WTC11 (cell line): ENCODE measurements at places on chromosomes 3 and 15.

DNA sequence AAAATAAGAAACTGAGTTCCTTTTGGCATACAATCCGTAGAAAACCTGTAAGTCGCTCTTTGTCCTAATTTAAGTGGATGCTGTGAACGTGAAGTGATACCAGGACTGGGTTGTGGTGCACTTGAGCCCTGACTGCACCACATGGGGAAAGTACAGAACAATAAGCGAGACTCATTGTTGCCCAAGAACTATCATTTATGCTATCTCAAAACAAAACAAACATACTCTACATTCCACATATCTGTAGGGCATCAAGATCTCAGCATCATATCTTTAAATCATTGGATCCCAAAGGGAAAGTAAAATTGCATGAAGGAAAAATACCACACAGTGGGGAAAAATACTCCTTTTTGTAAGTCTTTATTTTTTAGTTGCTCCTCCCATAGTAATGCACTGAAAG lies 580.3 kb downstream of the MECOM start:
- no peak for DNase-seq

GRCh38 chr3:114417265-114417664 lies 123.4 kb downstream of the TIGIT start:
- DNase-seq: no peak

DNA sequence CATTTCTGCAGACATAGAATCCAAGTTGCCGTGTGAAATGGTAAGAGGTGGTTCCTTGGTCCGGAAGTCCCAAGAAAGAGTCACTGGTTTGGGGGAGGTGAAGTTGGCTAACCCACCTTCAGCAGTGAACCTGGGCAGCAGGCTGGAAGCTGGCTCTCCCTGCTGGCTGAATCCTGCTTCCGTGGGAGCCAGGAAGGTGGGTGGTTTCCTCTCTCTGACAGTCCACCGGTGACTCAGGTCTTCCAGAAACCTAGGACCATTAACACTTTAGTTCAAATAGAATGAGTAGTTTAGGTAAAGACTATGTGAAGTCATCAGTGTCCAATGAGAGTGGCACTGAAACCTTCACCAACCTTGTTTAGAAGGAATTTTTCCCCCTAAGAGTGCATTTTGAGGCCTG lies 87.4 kb upstream of the CACNA2D3 start:
- no peak for DNase-seq

GRCh38 chr15:87753539-87753938 lies 503.0 kb downstream of the NTRK3 start:
- peak; percentile 15 for DNase-seq

DNA sequence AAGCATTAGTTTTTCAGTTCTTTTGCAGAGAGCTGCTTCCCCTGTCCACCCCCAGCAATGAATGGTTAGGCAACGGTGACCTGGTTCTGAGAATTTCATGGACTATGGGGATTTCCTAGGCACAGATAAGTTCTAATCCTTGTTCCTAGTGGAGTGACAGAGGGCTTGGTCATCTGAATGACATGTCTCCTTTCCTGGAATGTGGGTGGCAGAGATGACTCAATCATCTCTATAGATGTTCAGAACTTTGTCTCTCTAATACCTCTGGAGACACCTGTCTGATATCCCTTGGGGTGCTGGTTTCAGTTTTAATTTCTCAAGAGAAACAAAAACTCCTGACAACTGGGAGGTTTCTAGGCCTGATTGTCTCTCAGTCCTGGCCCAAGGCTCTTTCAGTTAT lies 10.4 kb downstream of the PLA2G4E start:
- no peak for DNase-seq

- peak; percentile 20 for DNase-seq
Measured at GRCh38 chr3:16658004-16658924, 53.0 kb upstream of the DAZL start.

DNA sequence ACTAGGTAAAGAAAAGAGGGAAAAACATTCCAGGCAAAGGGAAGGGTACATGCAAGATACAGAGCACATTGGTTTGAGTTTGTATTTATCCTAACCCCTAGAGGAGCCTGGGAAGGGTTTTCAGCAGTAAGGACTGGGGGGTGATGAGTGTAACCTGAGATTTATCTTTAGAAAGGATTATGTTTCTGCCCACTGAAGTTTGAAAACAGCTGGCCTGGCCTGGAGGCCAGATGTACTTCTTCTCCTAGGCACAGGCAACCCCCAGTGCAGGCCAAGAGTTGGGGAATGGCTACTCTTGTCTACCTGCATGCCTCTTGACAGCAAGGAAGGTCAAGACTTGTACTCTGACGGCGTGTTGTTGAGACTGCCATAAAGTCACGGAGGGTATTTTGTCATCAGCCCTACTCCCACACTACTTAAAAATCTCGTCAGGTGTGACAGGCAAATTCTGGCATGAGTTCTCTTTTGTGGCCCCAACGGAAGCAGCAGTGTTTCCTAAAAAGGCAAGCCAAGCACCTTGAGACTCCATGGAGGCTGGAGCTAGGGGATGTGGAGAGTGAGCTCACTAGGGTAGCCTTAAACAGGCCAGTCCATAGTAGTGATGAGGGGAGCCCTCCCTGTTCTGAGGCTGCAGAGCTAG lies 241.5 kb upstream of the WNT5A start:
- no peak for DNase-seq

GRCh38 chr15:60614028-60614427 lies 135.1 kb upstream of the ICE2 start:
- no peak for DNase-seq

DNA sequence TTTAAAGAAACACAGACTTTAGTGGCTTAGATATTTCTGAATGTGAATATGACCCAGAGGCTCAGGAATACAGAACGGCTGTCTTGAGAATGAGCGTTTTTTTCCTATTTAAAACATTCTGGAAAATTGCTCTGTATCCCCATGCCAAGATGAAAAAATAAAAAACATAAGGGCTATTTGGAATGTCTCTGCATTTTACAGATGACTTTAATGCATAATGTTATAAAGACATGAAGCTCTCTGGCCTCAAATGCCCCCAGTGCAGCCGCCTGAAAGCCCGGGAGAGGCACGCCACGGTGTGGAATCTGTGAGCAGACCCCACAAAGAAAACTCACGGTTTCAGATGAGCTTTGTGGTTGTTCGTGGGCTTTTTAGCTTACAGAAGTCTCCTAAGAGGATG lies 322.5 kb upstream of the ICE2 start:
- no peak for DNase-seq

DNA sequence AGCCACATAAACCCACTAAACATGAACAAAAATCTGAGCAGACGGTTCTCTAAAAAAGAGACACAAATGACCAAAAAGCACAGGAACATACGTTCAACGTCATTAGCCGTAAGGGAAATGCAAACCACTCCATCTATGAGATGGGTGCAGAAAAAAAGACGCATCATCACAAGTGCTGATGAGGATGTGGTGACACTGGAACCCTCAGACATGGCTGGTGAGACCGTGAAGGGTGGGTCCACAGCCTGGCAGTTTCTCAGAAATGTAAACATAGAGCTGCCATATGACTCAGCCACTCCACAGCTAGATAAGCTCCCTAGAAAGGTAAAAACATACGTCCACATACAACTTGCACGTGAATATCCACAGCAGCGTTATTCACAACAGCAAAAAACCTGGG lies 23.3 kb downstream of the PCSK6 start:
- DNase-seq: no peak

DNA sequence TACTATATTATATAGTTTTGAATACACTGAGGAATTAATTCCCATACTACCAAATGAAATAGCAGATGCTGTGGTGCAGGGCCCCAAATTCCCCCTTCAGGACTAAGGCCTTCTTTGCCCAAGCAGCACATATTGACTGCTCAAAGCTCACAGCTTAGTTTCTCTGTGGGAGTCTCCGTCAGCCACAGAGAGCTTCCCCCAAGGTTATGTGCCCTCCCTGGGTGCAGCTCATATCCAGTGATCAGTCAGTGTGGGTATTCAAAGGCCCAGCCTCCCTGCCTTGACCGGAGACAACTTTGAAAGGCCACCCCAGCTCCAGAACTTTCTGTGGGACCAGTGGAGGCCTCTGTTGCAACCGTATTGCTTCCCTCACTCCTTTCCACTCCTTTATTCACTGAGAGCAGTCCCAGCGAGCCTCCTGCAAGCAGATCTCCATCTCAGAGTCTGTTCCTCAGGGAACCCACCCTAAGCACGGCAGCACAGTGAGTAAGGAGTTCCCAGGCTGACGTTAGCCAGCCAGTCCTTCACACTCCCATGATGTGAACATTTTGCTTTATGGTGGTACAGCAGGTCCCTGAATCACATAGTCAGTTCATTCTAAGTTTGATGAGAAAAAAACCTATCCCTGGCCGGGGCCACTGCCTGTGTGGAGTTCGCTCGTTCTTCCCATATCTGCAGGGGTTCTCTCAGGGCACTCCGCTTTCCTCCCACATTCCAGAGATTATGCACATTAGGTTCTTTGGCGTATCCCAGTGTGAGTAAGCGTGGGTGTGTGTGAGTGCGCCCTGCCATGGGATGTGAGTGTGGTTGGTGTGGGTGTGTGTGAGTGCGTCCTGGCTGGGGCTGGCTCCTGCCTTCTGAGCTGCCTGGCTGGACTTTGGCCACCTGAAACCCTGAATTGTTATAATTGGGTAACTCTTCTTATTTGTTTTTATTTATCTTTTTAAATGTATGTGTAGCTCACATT lies 64.4 kb upstream of the PPARG start:
- peak; percentile 12 for DNase-seq

DNA sequence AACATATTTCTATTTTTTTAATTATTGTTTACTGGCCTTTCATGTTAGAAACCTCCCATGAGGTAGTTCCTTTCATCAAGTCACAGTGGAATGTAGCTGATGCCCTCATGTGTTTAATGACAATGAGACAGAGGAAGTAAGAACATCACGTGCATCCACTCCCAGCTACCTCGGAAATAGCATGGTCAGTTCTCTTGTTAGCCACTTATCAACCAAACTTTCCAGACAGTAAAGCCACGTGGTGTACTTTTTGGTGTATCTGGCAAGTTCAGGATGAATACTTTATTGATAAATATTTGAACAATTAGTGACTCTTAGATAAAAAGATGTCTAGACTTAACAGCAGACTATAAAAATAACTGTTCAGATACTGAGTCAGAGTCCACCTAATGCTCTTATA lies 781.7 kb downstream of the MECOM start:
- DNase-seq: no peak

DNA sequence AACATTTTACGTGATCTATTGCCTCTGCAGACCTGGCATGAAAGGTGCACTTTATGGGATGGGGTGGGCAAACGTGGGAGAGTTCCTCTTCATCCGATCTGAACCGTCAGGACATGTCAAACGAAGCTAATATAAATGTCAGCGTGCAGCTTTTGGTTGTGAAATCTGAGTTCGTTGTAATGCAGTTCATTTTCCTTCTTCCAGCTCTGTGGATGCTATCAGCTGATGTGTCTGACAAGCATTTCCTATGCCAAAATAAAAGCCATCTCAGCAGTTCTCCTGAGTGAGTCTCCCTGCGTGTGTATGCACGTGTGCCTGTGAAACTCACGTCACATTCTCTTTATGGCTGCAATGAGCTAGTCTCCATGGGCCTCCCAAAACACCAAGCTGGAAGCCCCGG lies 512.3 kb downstream of the MCTP2 start:
- DNase-seq: no peak

- no peak for DNase-seq
Measured at GRCh38 chr15:56804279-56804678, 71.0 kb upstream of the ZNF280D start.

DNA sequence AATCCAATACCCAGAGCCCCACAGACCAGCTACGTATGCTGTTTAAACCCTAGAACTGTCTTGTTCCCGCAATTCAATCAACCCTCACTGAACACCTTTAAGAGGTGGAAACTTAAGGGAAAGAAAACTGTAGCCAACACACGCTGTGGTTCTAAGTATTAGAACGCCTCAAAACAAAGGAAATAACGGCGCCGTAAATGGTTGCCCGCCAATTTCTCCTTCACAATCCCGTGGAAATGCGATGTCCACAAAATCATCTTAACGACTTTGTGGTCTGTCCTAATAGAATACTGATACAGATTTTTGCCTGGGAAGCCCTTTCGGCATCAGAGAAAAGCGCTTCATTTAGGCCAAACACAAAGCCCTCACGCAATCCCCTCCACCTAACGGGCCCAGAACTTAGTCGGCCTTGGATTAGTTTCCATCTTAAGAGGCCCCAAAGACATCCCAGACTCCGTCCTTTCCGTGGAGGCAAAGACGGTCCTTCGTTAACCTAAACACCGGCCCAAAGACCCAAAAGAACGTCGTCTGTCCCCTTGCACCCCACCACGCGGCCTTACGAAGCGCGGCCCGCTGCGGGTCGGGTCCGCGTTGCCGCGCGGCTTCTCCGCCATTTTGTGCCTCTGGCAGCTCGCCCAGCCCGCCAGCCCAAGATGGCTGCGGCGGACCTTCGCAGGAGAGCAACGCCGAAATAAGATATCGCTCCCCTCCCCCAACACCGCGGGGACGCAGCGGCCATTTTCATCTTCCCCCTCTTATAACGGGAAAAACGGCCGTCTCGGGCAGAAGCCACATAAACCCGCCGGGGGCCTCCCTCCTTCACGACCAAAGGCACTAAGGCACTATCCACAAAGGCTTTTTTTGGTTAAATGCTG lies 763 bp downstream of the TRA2B start:
- peak; percentile 81 for DNase-seq

- DNase-seq: no peak
Measured at GRCh38 chr3:17162116-17162515, 277.4 kb downstream of the PLCL2 start.

- no peak for DNase-seq
Measured at GRCh38 chr3:105850593-105850992, 18.2 kb downstream of the CBLB start.

DNA sequence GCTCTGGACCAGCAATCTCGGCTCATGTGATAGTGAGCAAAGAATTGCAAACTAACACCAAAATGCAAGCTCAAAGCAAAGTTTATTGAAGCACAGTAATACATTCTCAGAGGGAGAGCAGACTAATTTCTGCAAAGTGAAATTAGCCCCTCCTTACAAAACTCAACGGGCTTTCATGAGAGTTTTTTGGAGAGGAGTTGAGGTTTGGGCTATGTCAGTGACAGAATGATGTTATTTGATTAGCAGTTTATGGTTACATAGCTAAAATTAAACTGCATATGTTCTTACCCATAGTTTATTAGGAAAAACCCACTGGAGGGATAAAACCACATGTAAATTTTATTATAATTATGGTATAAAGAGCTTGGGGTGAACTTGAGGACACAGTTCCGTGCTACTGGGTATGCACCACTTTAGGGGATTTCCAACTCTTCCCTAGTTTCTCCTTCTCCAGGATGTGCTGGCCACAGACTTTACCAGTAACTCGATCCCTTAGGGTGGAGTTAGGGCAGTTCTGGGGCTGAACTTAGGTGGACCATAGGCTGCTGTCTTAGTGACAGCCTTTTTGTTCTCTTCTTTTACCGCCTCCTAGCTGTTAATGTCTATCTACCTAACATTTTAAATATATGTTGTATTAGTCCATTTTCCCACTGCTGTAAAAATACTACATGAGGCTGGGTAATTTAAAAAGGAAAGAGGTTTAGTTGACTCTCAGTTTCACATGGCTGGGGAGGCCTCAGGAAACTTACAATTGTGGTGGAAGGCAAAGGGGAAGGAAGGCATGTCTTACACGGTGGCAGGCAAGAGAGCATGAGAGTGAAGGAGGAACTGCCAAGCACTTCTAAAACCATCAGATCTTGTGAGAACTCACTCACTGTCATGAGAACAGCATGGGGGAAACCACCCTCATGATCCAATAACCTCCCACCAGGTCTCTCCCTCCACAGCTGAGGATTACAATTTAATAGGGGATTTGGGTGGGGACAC lies 8.9 kb upstream of the AADACL2 start:
- DNase-seq: no peak

- no peak for DNase-seq
Measured at GRCh38 chr3:20401253-20401652, 215.2 kb upstream of the SGO1 start.
